ENCODE measurements at places on chromosomes 13 and 19. TPM values are rescaled to one million over a fixed set of nuclear protein-coding genes. Genes with fewer than 3 reads are reported as not detected.

Gene PSG6
- total RNA-seq: 0.18 TPM

Gene ADAMTSL5
- 2.7 TPM for total RNA-seq

Gene TBXA2R
- 0.61 TPM for total RNA-seq

Gene FGF22
- total RNA-seq: 0.95 TPM

Gene ZNF256
- 1.3 TPM for total RNA-seq

Gene SNRNP70
- 338 TPM for total RNA-seq

Gene MVB12A
- total RNA-seq: 38.7 TPM

Gene EDDM13
- not detected for total RNA-seq

Gene KLF12
- total RNA-seq: 2.6 TPM

Gene LRRC63
- not detected for total RNA-seq

Gene DAPK3
- total RNA-seq: 47.4 TPM

Gene C19orf25
- total RNA-seq: 11.0 TPM

Gene FAM83E
- not detected for total RNA-seq

Gene ACER1
- not detected for total RNA-seq

Gene PGLYRP2
- 0.06 TPM for total RNA-seq

Gene PROSER3
- 27.8 TPM for total RNA-seq

Gene LIM2
- total RNA-seq: not detected

Gene SLC17A7
- total RNA-seq: 0.46 TPM

Gene HRC
- total RNA-seq: not detected

Gene MTUS2
- not detected for total RNA-seq

Gene ADGRE3
- not detected for total RNA-seq

Gene DZIP1
- 14.0 TPM for total RNA-seq

Gene KLC3
- 0.74 TPM for total RNA-seq

Gene GRIK5
- 0.57 TPM for total RNA-seq

Gene SIGLEC5
- total RNA-seq: not detected

Gene MEF2B
- total RNA-seq: 0.39 TPM

Gene ITGBL1
- 1.5 TPM for total RNA-seq

Gene OR7A17
- not detected for total RNA-seq

Gene IL12RB1
- total RNA-seq: not detected

Gene KRTDAP
- total RNA-seq: not detected

Gene CDX2
- 0.64 TPM for total RNA-seq

Gene STOML3
- total RNA-seq: not detected

Gene KLF2
- 25.8 TPM for total RNA-seq

Gene CASP14
- not detected for total RNA-seq

Gene ZNF582
- total RNA-seq: 1.2 TPM

Gene PROZ
- not detected for total RNA-seq

Gene RNASEH2A
- 49.1 TPM for total RNA-seq

Gene ONECUT3
- not detected for total RNA-seq

Gene ATP4A
- not detected for total RNA-seq

Gene RNF113B
- total RNA-seq: not detected

Gene COG3
- total RNA-seq: 15.8 TPM

Gene COX6B2
- total RNA-seq: 4.3 TPM

Gene FFAR2
- total RNA-seq: not detected

Gene DNAAF3
- total RNA-seq: 8.6 TPM

Gene LMTK3
- total RNA-seq: 4.6 TPM

Gene CGB2
- total RNA-seq: 0.54 TPM

Gene KLK4
- total RNA-seq: not detected

Gene ASF1B
- total RNA-seq: 33.5 TPM

Gene TMEM221
- total RNA-seq: 0.85 TPM

Gene SGCG
- not detected for total RNA-seq

Gene IGFL1
- 3.1 TPM for total RNA-seq

Gene CERS1
- 5.1 TPM for total RNA-seq

Gene TICAM1
- total RNA-seq: 9.8 TPM

Gene MBD3L2
- total RNA-seq: not detected

Gene HNRNPM
- total RNA-seq: 226 TPM
